ENCODE measurements at places on chromosomes 16 and 17.

DNA sequence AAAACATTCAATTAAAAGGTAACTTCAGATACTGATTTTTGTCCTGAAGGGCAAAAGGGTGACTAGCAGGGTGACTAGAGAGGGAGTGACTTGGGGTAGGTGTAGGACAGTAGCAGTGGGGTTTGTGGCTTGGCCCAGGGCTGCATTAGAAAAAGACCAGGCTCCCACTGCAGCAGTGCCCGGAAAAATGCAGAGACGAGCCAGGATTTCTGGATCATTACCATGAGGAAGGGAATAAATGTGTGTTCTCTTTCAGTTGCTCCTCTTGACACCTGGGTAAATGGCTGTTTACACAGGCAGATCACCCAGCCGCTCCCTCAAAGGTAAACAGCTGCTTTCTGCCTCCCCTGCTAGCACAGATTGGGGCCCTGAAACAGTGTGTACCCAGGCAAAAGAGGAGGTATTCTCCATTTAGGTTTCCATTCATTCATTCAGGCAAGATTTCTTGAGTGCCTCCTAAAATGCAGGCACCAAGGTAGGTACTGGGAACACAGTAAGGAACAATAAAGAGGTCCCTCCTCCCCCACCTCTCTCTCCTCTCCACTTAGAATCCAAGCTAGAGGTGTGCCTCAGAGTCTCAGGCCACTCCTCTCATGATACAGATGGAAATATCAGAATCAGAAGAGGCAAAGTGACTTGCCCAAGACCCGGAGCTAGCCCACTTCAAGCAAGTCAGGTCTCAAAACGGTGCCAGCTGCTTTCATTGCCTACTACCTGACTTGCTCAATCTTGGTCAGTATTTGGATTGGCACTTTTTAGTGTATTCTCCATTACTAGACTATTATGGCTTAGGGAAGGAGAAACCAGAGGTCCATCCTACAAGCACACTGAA lies 15.2 kb upstream of the TOX3 start:
- DNase-seq, result no peak

- no peak for DNase-seq
These were observed 43.2 kb upstream of the PVALEF start for GRCh38 chr17:81121841-81122733.

DNA sequence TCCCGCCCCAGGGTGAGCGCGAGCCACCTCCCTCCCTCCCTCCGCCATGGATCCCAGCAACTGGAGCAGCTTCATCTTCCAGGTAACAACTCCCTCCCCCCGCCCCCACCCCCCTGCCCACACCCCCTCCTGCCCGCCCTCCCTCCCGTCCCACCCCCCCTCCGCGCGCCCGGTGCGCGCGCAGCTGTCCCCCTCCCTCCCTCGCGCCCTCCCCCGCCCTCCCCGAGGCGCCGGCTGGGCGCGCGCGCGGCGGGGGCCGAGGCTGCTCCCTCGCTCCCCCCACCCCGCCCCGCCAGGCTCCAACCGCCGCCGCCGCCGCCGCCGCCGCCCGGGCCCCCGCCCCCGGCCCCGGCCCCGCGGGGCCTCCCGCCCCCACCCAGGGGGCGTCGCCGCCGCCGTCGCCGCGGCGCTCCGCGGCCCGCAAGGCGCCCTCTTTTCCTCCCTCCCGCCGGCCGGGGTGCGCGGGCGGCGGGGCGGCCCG lies at the start of gene MAZ:
Gene MAZ, plus strand, starts transcription at position 431 of the 481 bp plus-strand sequence. CDS start 173 bp downstream, outside the sequence.
- DNase-seq, result peak; percentile 83

GRCh38 chr17:4897198-4897687 lies 2.1 kb upstream of the C17orf107 start:
- DNase-seq, result no peak

DNA sequence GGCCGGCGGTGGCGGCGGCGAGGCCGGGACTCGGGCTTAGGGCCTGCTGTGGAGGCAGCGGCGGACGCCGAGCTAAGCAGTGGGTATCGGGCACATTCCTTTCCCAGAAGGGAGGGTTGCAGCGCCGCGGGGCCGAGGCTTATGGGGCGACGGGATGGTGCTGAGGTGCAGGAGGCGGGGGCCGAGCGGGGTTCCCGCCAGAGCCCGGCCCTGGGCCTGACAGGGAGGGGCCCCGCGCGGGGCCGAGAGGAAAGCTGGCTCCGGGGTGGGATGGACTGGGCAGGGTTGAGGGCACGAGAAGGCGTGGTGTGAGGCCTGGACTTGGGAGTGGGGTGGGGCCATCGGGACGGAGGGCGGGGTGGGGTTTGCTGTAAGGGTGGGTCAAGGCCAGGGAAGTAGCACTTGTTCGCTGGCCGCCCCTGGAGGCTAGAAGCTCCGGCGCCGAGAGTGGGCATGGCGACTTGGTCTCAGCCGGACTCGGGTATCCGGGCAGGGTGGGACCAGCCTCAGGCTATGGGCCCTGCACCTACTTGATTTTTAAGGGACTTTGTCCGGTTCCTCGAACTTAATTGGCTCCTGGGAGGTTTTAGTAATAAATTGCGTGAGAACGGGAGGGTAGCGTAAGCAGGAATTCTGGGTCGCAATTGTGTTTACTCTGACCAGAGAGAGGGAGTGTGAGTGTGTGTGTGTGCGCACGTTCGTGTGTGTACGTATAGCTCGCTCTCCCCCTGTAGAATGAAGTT lies 396 bp downstream of the NFE2L1 start:
- DNase-seq, result no peak

- DNase-seq, result no peak
These were observed 3.7 kb upstream of the C16orf78 start for GRCh38 chr16:49369651-49370611.
